GM12891 (cell line): ENCODE measurements at places on chromosomes 5 and 9.

DNA sequence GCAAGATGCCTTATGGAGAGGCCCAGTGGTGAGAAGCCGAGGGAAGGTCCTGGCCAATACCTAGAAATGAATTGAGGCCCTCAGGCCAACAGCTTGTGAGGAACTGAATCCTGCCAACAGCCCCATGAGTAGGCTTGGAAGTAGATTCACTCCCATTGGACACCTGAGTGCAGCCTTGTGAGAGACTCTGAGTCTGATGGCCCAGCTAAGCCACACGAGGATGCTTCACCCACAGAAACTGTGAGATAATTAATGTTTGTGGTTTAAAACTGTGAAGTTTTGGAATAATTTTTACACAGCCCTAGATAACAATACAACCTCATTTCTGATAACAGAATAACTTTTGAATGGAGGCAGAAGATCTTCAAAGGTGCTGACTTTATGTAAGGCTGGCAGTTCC, 65.9 kb upstream of the DAP start:
- DNase-seq = no peak

- DNase-seq = no peak
Observed at GRCh38 chr5:119360905-119361593, 5.2 kb downstream of the TNFAIP8 start.

DNA sequence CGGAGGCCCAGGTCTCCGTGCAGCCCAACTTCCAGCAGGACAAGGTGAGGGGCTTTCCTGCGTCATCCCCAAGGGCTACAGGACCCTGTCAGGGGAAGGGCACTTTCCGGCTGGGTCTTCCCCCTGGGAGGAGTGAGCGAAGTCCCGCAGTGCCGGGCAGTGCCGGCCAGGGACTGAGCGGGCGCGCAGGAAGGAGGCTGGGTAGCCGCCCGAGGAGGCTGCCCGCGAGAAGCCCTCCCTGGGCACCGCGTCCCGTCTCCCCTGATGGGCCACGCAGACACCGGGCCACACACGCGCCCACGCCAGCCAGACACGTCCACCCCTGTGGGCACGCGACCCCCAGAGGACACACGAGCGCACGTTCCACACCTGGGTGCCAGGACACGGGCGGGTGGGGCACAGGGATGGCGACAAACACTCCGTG, 357 bp downstream of the PTGDS start:
- no peak for DNase-seq

DNA sequence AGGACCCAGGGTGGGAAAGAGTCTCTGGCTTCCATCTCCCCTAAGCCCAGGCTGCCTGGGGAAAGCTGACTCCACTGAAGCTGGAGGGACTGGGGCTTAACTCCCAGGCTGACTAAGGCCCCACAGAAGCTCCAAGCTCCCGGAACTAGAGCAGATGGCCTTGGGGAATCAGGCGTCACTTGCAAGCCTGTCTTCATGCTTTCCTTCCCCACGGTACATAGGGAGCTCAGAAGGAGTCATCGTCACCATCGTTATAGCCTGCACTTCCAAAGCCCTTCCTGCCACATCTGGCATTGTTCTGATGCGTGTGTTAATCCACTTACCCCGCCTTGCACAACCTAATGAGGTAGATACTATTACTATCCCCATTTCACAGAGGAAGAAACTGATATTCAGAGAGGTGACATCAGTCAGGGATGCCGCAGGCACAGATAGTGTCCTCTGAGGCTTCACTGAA, 11.5 kb downstream of the AQP3 start:
- DNase-seq = no peak

DNA sequence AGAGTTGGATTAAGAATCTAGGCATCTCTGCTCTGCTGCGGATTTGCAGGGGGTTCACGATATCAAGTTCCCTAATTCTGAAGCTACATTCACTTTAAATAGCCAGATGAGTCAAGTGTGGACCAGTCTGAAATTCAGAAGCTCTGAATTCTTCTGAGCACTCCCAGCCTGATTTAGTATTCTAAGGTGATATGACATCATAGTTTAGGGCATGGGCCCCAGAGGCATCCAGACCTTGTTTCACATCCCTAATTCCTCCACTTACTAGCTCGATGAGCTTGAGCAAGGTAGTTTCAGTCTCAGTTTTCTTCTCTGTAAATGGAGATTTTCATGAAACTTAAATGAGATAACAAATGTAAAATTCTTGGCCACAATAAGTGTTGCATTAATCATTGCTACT, 65.2 kb downstream of the TMEM167A start:
- DNase-seq = peak; percentile 28

DNA sequence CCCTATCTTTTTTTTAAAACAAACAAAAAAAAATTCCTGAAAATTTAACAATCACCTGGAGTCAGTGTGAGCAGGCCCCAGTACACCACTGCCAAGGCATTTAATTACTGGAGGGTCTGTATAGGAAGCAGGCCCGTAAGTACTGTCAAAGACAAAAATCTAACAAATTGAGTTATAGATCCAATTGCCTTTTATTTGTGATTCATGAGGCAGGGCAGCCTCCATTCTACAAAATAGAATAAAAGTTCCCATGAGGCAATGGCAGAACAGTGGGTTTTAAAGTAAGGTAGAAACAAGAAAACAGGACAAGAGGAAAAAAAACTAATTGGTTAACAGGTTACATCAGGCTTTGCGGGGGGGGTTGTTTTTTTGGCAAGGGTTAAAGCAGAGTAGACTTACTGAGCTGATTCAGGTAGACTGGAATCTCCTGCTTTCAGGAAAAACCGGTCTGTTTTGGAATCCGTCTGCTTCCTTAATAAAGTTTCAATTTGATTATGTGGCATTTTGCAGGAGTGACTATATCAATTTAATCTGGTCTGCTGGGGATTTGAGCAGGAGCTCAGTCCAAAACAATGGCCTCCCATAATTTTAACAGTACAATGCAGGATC, 48.9 kb downstream of the AUH start:
- no peak for DNase-seq

GRCh38 chr5:73783828-73784227, 157.8 kb downstream of the ARHGEF28 start:
- no peak for DNase-seq

- no peak for DNase-seq
Observed at GRCh38 chr5:73376618-73377170, 71.9 kb downstream of the FOXD1 start.

- DNase-seq = no peak
Observed at GRCh38 chr5:74530326-74531050, 110.0 kb downstream of the ENC1 start.

DNA sequence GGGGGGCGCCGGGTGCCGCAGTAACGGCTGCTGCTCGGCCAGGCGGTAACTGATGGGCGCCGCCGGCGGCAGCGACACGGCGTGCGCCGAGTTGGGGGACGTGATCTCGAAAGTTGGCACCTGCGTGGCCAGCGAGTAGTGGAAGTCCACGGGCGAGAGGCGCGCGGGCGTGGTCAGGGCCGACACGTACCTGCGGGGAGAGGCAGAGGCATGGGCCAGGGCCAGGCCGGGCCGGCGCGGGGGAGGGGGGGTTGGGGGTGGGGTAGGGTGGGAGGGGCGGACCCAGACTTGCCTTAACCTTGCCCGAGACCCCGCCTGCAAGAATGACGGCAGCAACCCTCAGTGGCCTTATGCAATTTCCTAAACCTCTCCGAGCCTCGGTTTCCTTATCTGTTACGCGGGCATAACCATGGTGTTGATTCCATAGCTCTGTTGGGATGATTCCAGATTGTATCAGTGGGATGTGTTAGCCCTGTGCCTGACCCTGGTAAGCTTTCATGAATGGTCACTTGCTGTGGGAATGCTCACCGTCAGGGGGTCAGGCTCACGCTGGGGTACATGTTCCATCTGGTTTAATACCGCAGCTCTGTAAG, 53.0 kb downstream of the PSD2 start:
- no peak for DNase-seq

DNA sequence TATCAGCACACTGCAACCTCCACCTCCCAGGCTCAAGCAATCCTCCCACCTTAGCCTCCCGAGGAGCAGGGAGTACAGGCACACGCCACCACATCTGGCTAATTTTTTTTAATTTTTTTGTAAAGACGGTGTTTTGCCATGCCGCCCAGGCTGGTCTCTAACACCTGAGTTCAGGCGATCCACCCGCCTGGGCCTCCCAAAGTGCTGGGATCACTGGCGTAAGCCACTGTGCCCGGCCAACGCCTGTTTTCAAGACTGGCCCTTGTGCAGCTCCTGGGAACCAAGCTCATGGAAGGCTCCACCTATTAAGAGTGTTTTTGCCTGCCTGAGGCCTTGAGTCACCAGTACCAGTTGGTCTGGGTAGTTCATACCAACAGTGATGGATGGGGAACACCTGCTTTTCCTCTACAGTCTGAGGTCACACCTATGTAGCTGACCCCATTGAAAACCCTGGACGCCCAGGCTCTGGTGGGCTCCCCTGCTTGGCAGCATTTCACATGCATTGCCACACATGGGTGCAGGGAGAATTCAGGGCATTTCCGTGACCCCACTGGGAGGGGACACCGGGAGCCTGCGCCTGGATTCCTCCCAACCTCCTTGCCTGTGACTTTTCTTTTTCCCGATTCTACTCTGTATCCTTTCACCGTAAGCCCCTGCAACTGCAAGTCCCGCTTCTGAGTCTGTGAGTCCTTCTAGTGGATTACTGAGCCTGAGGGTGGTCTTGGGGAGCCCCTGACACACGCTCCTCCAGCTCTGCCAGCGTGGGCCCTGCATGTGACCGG, 63.5 kb downstream of the ZNF354C start:
- DNase-seq = no peak

DNA sequence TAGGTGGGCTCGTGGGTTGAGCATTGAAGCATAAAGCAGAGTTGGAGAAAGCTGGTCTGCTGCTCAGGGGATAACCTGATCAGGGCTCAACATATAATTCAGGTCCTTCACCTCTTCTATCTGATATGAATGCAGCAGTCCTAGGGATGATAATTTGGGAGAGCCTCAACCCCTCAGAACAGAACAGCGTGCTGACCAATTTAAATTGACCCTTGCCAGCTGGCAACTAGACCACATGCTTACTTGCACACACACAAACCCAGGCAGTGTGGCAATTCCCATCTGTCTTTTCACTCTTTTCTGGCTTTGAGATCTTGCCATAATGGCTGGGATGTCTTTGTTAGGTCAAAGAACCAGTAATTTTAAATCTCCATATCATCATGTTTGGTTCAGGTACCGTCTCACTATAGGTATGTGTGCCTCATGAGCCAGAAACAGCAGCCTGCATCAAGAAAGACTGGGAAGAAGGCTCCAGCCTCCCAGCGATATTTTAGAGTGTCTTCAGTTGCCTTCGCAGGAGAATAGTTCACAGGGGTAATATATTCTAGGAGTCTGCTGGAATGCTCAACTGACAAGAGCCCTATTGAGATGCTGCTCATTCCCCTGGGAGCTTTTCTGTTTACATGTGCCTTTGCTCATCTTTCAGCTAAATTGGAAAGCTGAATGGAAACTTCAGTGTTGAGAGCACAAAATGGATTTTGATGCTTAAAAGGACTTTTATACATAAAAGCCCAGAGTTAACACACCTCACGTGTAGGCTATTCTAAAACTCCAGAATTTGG, 497.6 kb downstream of the RASEF start:
- no peak for DNase-seq

DNA sequence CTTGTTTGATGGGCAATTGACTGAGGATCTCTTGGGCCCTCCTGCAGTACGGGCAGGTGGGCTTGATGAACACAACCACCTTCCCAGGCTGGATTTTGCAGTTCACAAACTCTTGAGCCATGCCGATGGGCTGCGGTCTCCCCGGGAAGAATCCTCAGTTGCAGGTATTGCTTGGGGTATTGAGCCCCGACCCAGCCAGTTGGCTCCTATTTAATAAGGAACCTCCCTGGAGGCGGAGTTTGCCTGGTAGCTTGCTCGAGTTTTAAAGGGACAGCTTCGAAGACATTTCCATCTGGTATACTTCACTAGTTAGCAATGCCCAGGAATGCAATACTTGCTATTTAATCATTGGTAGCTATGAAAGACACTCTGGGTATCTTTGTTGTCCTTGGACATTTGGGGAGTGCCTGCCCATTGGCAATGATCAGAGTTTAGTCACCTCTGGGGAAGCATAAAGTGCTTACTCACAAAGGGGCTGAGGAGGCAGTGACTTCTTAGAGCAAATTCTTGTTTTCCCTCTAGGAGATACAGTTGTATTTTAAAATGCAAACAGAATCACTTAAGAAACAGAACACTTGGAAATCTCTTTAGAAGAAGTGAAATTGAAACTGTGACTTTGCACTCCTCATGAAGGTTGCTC, at the start of gene GLRX:
GLRX (minus strand) TSS at position 185 of the 640 bp plus-strand sequence; CDS start at position 121, 64 bp downstream.
- DNase-seq = no peak

GRCh38 chr9:130987738-130988399, 21.1 kb upstream of the LAMC3 start:
- DNase-seq = no peak

GRCh38 chr5:137751869-137752491, 2.2 kb downstream of the HNRNPA0 start:
- DNase-seq = no peak

DNA sequence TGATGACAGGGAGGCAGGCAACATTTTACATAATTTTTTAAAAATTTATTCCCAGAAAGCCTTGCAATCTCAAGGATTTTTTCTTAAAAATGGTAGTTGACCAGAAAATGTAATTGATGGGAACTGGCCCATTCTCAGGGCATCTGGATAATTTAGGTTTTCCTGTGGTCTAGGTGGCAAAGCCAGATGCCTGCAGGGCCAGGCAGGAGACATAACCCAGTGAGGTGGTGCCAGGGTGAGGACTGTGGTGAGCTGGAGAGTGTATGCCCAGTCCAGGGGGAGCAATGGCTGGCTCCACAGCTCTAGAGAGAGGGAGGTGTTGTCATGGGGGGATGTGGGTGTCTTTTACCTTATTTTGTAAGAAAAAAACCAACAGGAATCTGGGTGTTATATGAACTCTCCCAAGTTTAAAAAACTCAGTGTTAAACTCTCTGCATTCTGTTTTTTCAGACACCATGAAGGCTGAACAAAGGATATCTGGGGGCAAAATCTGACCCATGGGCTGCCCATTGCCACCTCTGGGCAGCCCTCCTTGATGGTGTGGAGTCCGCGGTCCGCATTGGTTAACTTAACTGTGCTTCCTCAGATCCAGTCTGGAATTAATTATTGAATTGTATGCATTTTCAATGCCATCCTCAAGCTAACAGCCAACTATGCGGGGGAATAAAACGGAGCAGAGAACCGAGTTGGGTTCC, 43.9 kb downstream of the BOD1 start:
- DNase-seq = no peak

- no peak for DNase-seq
Observed at GRCh38 chr5:123099514-123100151, 10.6 kb downstream of the PRDM6 start.

DNA sequence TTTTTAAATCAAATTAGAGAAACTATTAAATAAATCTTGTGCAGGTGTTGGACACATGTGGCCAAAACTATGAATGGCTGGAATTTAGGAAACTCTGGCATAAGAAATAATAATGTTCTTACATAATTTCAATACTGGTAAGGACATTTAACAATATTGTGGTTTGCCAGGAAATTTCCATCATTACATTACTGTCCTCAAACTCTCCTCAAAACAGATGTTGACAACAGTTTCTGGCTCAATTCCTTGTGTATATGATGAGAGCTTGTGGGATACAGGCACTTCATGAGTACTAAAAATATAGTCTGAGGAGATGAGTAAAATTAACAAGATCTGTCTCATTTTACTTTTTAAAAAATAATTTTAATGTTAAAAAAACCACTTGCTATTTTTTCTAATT, 27.9 kb downstream of the MCTP1 start:
- no peak for DNase-seq
